CD8-positive, alpha-beta memory T cell (primary cell): ENCODE measurements at places on chromosomes 5 and 9.
A peak's percentile ranks its signal among the peaks of the same experiment; 100 is the strongest.

DNA sequence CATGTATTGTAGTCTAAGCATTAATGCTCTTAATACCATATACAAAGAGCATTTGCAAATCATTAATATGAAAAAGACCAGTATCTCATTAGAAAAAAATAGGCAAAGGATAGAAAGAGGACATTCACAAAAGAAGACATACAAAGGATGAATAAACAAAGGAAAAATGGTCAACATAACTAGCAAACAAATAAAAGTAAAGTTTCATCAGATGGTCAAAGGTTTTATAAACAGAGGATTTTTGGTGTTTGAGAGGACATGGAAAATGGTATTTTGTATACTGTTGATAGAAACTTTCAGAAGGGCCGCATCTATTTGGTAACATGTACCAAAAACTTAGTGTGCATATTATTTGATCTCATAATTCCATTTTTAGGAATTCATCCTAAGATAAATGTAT is 414.8 kb downstream of the PIK3R1 start:
- DNase-seq, result no peak

DNA sequence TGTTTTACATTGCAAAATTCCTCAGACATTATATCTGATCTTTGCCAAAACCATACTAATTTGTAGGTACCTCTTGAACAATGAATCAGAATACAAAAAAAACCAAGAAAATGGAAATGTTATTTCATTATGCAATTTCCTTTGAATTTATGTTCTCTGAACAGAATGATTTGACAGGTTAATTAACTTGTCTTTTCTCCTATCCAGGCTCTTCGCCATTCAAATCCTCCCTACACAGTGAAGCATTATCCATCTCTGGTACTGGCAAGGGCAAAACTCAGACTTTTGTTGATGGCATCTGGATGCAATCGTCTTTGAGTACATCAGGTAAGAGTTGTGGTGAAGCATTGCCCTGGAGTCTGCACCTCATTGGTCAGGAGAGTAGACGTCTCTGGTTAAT is 655.7 kb upstream of the ITGA1 start:
- no peak for DNase-seq

DNA sequence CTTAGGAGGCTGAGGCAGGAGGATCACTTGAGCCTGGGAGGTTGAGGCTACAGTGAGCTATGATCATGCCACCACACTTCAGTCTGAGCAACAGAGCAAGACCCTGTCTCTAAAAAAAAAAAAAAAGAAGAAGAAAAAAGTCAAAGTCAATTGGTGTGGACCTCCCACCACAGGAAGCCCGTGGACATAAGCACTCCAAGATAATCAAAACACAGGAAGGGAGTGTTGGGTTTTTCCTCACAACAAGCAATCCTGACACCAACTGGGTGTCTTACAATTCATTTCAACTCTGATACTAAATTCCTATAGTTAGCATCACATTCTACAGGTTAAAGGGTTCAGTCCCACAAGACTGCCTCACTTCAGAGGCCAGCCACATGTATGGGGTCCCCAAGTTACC is 70.7 kb downstream of the PDE6A start:
- DNase-seq, result no peak

GRCh38 chr9:38251036-38251860 is 141.3 kb upstream of the ALDH1B1 start:
- no peak for DNase-seq

DNA sequence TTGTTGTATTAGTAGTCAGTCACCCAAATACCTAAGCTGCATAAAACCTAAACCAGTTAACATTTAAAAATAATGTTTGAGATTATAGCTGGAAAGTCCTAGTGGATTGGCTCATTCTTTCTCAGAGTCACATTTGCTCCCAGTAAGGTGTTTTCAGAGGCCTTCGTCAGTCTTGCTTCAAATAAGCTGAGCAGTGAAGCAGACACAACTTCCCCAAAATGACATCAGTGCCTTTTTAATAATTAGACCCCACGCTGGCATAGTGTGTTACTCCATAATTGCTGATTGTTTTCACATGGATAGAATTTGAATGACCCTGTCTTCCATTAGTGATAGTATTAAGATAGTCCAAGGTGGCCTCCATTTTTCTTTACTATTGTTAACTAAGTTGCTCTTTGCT is 245.8 kb downstream of the PJA2 start:
- no peak for DNase-seq

DNA sequence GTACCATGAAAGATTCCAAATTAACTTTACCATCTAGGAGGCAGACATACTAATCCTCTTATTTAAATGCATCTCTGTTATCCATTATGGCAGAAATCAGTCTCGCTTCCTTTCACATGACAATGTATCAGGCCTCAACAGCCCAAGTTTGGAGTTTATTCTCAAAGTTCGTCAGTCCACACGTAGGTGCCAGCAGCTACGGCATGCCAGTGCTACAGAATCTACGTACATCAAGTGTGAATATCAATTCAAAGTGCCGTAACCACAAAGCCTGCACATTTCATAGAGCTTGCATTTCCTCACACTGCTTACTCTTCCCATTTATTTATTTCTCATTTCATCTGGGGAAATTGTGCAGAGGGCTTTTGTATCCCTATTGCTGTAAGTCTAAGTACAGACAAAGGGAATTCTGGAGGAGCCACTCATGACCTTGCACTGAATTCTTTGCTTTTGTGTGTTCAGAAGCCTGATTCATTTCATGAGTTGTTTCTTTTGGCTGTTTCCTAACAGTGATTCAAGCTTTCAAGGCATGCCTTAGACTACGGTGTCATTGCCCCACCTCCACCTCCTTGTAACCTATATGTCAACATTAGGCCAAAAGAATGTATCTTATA is 10.0 kb downstream of the ENC1 start:
- DNase-seq, result peak; percentile 61

DNA sequence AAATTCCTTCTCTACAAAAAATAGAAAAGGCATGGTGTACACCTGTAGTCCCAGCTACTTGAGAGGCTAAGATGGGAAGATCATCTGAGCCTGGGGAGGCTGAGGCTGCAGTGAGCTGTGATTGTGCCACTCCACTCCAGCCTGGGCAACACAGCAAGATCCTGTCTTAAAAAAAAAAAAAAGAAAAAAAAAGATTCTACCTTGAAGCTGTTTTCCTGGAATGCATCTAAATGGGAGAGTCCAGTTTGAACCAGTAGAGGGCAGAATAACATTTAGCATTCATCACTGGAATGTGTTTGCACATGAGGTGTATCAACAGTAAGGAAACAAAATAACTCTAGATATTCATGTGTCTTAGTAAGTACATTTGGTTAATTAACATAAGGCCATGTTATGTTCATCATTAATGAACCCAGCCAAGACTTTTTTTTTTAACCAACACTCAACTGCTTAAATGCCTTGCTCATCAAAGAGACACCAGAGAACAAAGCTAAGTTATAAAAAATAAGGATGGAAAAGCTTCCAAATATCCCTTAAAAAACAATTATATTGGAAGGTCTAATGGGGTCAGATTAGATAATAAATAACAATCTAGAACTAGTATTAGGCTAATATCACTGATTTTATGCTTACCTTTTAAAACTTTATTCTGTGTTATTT is 16.1 kb downstream of the IFNE start:
- no peak for DNase-seq

DNA sequence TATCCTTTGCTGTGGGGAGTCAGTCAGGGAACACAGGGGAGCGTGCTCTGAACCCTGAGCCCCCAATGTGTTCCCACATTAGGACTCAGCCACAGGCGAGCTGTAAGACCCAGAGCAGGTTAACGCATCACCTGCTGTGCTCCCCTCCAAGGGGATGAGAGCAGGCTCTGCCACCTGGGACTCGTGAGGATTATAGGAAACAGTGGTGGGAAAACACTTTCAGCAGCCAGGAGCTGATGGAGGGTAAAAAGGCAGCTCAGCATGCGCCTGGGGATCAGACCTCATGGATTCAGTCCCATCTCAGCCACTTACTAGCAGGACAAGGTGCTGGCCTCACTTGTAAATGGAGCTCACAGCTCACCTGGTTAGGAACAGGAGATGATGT is 9.2 kb downstream of the JADE2 start:
- DNase-seq, result no peak
